ENCODE measurements at places on chromosomes 6 and 20. TPM values are rescaled to one million over a fixed set of nuclear protein-coding genes. Genes with fewer than 3 reads are reported as not detected.
A peak's percentile ranks its signal among the peaks of the same experiment; 100 is the strongest.

DNA sequence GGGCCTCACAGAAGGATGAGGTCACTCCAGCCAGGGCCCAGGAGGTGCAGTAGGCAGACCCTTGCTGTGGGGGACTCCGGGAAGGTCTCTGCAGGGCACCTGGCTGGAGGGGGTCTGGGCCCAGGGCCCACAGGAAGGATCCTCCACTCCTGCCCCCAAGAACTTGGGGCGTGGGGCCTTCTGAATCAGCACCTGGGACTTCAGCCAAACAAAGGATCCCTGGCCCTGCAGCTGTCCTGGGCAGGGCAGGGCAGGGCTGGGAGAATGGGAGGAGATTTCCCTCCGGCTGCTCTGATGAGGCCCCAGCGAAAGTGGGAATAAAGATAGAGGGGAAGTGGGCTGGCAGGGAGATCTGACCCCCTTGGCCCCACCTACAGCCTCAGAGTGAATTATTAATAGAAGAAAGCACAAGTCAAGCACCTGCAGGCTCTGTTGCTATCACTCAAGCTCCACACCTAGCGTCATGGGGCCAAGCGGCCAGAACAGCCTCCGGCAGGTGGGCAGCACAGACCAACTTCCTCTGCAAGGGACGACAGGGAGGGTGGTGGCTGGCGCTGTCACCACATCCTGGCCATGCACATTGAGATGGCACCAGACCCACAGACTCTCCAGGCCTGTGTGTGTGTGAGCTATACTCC, 61.6 kb upstream of the MRPS10 start:
- DNase-seq, result no peak

- no peak for DNase-seq
Observed at GRCh38 chr20:17882065-17882833, 86.3 kb downstream of the SNX5 start.

GRCh38 chr20:51204794-51205193, 181.9 kb upstream of the KCNG1 start:
- DNase-seq, result no peak

DNA sequence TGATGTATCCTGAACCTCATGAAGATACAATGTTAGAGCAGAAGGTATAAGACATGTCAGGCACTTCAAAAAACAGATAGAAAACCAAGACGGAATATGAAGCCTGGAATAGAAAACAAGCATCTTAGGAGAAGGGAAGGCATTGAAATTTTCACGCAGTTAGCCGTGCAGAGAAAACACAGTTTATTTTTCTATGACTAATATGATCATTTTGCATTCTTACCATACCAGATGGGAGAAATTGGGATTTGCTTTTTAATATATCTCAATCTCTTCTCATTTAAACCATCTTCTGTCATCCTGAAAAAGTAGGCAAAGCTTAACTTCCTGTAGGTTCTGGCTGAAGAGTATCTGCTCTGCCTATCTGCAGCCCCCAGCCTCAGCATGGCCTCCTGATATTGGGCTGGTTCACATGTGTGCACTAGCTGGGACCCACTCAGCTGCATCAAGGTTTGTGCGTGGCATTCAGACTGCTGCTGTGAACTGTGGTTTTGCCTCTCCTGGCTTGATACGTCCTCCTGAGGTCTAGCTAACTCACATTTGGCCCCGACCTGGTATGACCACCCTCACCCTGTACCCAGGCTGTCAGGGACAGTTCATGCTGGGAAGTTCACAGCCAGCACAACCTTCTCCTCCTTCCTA, 392.5 kb upstream of the SASH1 start:
- DNase-seq, result no peak

DNA sequence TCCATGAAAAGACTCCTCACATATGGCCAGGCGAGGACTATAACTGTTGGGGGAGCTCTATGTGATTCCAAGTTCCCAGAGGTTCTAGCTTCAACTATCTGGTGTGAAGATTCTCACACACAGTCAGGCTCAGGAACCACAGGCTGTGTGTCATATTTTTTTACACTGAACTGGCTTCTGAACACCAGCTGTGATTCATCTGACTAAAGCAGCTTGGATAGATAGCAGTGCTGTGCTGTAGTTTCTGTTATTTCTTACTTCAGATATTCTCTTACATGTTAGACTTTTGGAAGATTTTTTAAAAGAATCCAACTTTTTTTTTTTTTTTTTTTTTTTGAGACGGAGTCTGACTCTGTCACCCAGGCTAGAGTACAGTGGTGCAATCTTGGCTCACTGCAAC, 140.7 kb upstream of the MCHR2 start:
- no peak for DNase-seq

DNA sequence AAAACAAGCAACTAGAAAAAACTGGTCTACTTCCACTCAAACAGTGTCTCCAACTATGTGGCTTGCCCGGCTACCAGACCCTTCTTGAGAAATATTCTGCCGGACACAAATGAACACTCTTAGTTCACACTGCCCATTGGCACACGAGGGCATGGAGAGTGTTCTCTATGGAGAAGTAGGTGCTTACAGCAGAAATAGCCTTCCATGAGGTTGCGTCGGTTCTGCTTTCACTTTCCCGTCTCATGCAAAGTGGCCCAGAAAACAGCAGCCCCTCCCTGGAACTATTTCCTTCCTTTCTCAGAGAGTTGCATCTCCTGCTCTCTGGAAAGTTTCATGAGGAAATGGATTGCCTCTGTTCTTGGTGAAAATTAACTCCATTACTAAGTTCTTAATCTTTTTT, 9.5 kb upstream of the HLA-DOA start:
- DNase-seq, result no peak

- DNase-seq, result no peak
Observed at GRCh38 chr6:34099878-34100277, 46.0 kb downstream of the GRM4 start.

- DNase-seq, result no peak
Observed at GRCh38 chr20:1491860-1492642, 831 bp upstream of the SIRPB2 start.

GRCh38 chr6:144954241-144954556, 669.1 kb downstream of the UTRN start:
- no peak for DNase-seq

DNA sequence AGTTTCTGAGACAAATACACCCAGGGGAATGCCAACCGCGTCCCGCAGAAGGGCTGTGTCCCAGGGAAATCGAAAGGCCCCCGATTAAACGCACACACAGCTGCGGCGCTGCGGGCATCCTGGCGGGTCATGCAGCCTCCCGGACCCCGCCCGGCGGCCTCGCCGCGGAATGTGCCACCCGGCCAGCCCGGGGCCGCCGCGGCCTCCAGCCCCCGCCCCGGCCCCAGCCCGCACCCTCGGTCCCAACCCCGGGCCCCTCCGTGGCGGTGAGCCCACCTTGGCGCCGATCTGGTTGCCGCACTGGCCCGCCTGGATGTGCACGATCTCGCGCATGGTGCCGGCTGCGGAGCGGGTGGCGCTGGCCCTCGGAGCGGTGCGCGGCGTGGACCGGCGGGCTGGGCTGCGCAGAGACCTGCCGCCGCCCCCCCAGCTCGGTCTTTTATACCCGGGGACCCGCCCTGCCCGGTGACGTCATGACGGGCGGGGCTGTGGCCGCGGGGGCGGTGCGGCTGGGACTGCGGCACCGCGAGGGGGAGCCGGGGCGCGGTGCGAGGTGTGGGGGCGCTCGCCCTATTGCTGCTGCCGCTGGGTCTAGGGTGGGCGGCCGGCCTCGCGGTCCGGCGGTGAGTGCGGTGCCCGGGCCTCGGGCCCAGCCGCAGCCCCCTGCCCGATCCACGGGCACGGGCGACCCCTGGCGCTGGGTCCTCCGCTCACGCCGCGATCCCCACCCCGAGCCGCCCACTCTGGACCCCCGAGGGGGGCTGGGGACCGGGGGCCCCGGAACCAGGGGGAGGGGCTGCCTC, at the start of gene TUBB2A:
Gene TUBB2A, minus strand, starts transcription at position 414 of the 803 bp plus-strand sequence. Its CDS starts 81 bp downstream, at position 333.
- peak; percentile 89 for DNase-seq

DNA sequence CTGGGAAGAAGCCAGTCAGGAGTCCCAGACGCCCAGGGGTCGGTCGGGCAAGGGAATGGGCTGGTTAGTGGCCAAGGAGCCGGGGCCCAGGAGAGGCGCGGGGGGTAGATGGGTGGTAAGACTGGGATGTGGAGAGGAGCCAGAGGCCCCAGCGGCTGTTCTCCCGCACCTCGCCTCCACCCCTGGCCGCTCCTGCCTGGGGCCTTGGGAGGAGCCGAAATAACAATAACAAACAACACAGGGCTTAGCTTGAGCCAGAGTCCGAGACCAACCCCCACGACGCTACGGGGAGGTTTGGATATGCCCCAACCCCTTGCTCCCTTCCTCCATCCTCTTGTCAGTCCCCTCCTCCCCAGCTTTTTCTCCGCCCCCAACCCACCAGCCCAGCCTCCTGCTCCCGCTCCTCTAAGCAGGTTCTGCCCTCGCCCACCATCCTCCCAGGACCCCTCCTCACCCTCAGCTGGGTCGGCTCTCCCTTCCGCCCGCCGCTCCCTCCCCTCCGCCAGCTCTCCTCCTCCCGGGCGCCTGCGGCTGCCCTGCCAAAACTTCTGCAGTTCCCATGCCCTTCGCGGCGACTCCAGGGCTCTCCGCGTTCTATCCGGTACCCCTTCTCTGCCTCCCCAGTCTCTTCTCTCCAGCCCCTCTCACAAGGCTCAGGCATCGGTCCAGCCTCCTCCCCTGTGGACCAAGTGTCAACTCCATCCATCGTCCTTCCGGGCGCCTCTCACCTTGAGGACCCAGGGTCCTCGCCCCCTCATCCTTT, 1.1 kb downstream of the RNF39 start:
- DNase-seq, result no peak

DNA sequence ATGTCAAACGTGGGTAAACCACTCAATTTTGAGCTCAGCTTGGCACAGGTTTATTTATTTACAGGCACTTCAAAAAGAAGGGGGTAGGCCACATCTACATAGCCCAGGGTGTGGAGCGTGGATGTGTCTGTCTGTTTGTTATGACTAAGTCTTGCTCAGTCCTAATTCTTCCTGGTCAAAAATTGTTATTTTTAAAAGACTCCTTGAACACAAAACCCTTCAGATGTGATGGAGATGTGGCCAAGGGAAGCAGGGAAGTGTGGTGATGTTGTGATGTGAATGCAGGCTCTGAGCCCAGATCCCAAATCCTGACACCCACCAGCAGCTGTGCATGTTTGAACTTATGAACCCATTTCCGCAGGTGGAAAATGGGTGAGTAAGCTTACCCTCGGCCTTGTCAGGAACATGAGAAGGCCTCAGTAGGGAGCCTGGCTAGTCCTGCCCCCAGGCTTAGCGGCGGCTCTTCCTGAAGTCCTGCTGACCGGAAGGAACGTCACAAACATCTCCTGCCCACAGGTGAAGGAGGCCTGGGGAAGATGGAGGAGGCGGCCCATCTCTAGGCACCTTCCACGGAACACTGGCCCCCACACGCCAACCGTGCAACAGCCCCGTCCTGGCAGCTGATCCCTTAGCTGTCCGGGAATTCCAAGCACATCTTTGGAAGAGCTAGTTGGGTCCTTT, 119.7 kb downstream of the MYLK4 start:
- DNase-seq, result no peak

- peak; percentile 22 for DNase-seq
Observed at GRCh38 chr6:107115695-107116327, 496 bp upstream of the BEND3 start.

DNA sequence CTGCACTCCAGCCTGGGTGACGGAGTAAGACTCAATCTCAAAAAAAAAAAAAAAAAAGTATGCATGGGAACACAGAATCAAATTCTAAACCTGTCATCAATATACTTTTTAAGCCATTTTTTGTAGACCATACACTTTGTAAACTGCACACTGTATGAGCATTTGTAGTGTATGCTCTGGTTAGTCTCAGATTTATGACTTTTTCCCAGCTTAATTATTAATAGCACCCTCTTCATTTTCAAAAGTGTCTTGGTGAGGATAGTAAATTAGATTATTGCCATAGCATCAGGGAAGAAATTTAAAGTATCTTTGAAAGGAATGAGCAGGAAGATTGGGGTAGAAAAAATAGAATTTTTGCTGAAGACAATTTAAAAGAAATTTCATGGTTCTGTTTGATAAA, 330.8 kb upstream of the RSPO3 start:
- DNase-seq, result no peak

- peak; percentile 44 for DNase-seq
Observed at GRCh38 chr6:16762550-16763477, 1.6 kb upstream of the ATXN1 start.

DNA sequence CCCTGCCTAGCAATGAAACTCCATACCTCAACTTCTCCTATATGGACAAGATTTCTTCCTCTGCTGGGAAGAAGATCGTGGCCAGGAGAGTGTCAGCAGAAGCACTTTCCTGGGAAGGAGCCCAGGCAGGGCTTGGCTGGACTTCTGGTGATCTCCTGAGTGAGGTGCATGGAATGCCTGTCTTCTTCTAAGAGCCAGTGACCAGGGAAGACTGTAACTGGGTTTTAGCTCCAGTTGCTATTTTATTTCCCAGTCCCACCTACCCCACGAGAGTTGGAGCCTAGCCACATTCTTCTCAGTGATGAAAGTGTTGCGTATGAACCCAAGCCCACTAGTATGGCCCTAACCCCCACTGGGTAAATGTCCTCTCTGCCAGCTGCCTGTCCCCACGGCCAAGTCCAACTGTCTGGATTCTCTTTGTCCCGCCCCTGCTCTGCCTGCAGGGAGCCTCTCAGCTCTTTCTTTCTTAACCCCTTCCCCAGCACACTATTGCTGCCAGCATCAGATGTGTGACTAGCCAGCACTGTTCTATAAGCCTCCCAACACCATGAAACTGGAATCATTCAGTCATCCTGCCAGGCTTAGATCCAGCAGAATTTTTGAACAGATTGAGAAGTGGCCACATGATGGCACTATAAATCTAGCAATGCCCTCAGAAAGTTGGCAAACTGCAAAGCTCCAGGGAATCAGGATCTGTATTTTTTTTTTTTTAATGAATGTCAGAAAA, 69.8 kb upstream of the FAM184A start:
- DNase-seq, result no peak

Gene ABT1
- 49.2 TPM for total RNA-seq

Gene DEFB129
- not detected for total RNA-seq

Gene SLC39A7
- 72.1 TPM for total RNA-seq

Gene PM20D2
- 14.4 TPM for total RNA-seq

Gene RIN2
- not detected for total RNA-seq

Gene LCA5
- 0.11 TPM for total RNA-seq

Gene PIGU
- 27.3 TPM for total RNA-seq
